CD4-positive, alpha-beta memory T cell (primary cell): ENCODE measurements at places on chromosomes 5 and 9.

- no peak for DNase-seq
These were observed 133.8 kb upstream of the SLC24A2 start for GRCh38 chr9:19922476-19923118.

DNA sequence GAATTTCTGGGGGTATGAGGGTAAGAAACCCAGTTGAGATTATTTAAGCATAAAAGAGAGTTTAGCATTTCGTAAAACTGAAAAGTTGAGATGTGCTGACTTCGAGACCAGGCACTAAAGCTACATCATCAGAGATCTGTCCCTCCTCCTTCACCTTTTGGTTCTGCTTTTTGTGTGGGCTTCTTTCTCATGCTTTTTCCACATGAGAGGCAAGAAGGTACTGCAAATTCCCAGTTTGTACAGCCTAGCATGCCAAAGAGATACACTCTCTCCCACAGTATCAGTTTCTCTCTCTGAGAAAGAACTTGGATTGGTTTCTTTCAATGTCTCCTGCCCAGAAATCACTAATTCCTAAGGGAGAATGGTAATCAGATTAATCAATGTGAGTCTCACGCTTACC lies 584.7 kb downstream of the SEMA5A start:
- DNase-seq, result no peak

DNA sequence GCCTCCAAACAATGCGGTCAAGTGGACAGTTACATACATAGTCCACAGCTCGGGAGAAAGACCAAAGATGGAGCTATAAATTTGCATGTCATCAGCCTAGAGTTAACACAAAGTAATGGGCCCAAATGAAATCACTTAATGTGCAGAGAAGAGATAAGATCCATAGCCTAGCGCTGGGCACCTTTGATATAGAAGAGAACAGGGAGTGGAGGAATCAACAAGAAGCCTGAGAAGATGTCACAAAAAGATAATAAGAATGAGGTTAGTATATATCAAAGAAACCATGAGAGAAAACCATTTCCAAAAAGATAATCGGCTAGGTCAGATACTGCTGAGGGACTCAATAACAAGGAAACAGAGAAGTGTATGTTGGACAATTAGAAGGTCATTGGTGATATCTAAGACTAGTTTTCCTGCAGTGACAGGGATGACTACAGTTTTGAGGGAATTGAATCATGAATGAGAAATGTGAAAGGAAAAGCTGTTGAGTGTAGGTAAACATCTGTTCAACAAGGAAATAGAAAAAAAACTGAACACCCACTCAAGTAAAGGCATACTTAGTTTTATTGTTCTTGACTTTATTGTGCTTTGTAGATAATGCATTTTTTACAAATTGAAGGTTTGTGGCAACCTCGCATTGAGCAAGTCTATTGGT lies 68.7 kb upstream of the CDH6 start:
- DNase-seq, result no peak

DNA sequence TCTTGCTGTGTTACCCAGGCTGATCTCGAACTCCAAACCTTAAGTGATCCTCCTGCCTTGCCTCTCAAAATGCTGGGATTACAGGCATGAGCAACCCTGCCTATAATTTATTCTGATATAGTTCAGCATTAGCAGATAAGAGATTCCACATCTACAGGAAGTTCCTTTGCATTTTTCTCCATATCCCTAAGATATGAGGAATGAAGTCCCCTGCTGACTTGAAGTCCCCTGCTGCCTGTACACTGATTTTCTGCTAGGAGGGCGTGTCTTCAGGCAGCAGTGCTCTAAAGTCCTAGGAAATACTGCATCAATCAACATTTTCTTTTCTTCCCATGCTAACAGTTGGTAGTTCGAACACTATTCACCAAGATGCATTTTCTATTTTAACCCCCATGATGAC lies 105.8 kb downstream of the ARHGAP26 start:
- DNase-seq, result no peak

DNA sequence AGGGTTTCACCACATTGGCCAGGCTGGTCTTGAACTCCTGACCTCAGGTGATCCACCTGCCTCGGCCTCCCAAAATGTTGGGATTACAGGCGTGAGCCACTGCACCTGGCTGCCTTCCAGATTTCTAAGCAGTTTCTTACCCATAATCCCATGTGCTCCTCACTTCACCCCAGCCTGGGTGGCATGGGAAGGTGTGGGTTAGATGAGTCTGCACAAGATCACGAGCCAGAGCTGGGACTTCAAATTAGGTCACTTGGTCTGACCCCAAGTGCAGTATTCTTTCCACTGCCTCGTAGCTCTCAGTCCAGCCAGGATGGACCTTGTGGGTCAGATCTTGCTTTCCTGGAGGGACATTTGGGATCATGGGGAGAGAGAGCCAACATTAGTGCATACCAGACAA lies 37.5 kb upstream of the STRBP start:
- DNase-seq, result no peak

GRCh38 chr5:89946508-89946907 lies 463.0 kb downstream of the CETN3 start:
- DNase-seq, result no peak

- no peak for DNase-seq
These were observed 311.8 kb downstream of the DNAH5 start for GRCh38 chr5:13632676-13633075.

DNA sequence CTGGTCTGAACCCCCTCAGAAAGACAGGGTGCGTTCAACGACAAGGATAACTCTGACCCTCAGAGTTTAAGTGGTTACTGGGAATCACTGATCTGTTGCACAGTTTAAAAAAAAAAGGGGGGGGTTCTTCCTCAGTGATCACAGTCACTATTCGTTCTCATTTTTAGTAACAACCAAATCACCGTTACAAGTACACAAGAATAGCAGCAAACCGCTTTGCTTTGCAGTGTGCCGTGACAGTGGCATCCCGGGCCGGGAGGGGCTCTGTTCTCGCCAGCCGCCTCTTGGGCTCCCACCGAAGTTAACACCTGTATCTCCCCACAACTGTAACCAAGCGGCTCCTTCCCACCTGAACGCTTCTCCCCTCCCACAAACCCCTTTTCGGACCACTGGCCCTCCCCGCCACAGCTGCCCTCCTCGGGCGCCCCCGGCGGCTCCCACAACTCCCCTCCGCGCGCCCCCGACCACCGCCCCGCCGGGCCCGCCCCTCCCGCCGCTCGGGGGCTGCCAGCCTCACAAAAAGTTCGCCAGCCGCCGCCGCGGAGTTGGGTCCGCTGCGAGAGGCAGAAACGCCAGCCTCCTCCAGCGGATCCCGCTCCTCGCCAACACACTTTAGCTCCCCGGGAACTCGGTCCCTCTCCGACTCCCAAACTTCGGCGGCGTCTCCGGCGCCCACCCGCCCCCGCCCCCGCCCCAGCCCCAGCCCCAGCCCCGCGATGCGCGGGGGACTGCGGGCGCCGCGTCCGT lies 1.2 kb downstream of the SSBP2 start:
- DNase-seq, result peak; percentile 49
